ENCODE measurements at places on chromosomes 16 and 17. TPM values are rescaled to one million over a fixed set of nuclear protein-coding genes. Genes with fewer than 3 reads are reported as not detected.

- no peak for DNase-seq
These were observed 630 bp downstream of the ESRP2 start for GRCh38 chr16:68235108-68235886.

DNA sequence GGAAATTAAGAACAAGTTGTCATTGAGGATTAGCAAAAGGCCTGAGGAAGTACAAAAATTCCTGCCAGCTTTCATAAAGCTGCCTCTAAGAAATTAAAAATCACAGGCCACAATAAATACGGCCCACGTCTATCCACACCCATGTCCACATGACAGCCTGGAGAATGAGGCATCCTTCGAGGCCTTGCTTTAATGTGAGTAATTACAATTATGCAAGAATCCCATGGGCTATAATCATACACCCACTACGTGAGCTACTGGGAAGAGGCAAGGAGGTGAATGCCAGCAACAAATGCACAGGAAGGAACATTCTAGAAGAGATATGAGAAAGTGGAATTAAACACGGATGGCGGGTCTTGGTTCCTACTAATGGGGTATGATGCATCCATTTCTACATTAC, 65.4 kb upstream of the ZFHX3 start:
- DNase-seq: no peak

DNA sequence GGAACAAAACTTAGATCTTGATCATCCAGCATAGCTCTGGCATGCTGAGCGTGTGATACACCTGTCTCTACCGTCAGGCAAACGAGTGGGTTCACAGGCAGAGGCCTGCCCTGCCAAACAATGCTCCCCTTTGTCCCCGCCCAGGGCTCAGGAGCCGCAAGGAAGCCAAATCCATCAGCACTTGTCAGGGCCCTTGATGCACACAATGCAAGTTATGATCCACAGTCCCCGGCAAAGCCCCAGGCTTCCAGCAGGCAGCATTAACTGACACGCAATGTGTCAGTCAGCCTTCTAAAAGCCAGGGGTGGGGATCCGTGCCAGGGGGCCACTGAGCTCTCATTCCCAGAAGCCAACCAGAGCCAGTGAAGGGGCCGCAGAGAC, 460.9 kb downstream of the SLC39A11 start:
- DNase-seq: no peak

DNA sequence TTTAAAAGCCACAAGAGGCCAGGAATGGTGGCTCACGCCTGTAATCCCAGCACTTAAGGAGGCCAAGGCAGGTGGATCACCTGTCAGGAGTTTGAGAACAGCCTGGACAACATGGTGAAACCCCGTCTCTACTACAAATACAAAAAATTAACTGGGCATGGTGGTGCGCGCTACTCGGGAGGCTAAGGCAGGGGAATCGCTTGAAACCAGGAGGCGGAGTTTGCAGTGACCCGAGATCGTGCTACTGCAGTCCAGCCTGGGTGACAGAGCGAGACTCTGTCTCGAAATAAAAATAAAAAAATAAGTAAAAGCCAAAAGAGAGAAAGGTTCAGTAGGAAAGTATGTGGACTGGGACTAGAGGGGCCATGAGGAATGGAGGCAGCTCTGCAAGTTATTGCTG, 13.1 kb upstream of the ITGAL start:
- no peak for DNase-seq

DNA sequence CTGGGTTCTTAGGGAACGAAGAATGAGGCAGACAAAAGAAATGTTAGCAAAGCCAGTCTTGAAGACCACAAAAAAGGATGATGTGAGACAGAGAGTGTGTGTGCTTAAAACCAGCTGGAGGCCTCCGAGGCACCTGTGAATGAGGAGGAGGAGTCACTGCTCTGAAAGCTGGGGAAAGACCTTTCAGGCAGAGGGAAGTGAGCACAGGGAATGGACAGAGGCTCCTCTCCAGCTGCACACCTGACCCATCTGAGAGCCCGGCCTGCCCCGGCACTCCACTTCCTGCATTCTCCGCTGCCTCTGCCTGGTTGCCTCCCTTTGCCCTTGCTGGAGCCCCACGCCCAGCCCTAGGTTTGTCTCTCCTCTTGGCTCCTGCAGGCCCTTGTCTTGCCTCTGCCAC, 55.2 kb upstream of the SREBF1 start:
- no peak for DNase-seq

- DNase-seq: no peak
These were observed 189.1 kb downstream of the SALL1 start for GRCh38 chr16:50961952-50962351.

DNA sequence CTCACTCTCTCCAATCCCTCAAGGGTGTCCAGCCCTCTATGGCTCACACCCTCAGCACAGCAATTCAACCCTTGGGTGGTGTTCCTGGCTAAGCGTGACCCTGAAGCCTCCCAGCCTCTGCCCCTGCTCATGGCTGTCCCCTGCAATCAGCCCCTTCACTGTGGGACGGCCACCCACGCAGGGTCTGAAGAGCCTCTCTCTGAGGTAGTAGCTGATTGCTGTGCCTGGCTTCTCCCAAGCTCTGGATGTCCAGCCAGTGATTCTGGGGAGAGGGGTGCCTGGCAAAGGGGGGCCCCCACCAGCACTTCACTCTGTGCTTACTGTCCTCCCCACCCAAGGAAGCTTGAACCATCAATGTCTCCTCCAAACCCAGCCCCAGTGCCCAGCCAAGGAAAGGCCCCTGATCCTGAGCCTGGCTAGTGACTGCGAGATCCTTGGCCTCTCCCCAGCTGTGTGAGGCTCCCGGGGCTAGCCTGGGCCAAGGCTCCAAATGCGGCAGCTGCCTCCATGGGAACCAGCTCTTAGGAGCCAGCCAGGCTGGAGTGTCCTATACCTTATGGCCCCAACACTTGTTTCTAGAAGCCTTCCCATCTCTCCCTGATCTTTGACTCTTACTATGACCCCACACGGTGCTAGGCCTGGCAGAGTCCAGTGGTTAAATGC, 9.9 kb downstream of the MTSS2 start:
- DNase-seq: no peak

DNA sequence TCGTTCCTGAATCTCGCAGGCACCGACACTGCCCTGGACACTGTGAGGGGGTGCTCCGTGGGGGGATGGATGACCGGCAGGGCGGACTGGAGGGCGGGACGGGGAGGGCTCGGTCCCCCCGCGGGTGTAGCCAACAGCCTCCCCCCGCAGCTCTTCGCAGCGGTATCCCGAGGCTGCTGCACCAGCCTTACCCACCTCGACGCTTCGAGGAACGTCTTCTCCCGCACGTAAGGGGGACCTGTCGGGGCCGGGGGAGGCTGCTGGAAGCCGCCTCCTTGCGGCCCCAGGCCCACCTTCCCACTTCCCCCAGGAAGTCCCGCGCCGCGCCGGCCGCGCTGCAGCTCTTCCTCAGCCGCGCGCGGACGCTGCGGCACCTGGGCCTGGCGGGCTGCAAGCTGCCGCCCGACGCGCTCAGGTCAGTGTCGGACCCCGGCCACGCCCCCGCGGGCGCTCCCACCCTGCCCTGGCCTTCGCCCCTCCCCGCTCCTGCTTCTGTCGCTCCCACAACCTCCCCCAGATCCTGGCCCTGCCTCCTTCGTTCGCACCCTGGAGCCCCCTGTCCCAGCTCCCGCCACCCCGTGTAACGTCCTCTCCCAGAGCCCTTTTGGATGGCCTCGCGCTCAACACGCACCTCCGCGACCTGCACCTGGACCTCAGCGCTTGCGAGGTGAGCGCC, 3.3 kb downstream of the CARMIL2 start:
- DNase-seq: no peak

DNA sequence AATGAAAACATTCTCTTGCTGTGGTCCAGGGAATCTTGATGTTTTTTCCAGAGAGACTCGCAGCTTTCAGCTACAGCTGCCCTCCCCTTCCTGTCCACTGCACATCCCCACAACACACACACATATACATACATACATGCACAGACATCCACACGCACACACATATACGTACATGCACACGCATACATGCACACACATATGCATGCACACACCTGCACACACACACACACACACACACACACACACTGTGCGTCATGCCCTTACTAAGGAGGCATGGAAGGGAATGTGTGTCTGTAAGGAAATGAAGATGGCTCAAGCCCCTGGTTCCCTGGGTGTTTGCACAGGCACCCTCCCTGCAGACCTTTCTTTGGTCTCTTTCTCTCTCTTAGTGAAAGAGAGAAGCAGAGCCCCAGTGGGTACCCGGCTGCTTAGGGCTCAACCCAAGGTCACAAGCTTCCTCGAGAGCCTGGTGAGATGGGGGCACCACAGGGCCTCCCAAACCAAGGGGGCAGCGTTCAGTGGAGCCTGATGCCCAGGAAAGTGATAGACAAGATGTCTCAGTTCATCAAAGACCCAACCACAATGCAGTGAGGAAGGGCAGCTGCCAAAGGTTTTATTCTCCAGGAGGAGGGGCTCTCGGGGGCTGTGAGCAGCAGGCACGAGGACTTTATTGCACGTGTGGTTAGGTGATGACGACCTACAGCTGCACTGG, 33.3 kb downstream of the TNFRSF13B start:
- no peak for DNase-seq

DNA sequence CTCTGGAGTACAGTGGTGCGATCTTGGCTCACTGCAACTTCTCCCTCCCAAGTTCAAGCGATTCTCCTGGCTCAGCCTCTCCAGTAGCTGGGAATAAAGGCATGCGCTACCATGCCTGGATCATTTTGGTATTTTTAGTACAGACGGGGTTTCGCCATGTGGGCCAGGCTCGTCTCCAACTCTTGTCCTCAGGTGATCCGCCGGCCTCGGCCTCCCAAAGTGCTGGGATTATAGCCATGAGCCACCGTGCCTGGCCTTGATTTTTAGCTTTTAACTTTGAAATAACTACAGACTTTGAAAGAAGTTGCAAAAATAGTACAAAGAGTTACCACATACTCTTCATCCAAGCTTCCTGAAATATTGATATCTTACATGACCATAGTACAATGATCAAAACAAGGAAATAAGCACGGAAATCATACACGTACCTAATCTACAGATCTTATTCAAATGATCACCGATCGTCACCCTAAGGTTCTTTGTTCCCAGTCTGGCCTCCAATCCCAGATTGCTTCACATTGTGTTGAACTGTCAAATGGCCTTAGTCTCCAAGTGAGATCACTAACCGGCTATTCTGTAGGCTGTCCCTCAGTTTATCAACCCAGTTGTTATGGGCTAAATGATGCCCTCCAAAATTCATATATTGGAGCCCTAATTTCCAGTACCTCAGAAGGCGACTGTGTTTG, 18.4 kb downstream of the NPIPA1 start:
- no peak for DNase-seq

- DNase-seq: no peak
These were observed 215.8 kb downstream of the TANC2 start for GRCh38 chr17:63181856-63182255.

- no peak for DNase-seq
These were observed 31.9 kb downstream of the PLCG2 start for GRCh38 chr16:81810894-81811538.

- no peak for DNase-seq
These were observed 576 bp downstream of the EPOP start for GRCh38 chr17:38674014-38674748.

GRCh38 chr17:71849783-71850768, 270.7 kb upstream of the SOX9 start:
- DNase-seq: no peak

DNA sequence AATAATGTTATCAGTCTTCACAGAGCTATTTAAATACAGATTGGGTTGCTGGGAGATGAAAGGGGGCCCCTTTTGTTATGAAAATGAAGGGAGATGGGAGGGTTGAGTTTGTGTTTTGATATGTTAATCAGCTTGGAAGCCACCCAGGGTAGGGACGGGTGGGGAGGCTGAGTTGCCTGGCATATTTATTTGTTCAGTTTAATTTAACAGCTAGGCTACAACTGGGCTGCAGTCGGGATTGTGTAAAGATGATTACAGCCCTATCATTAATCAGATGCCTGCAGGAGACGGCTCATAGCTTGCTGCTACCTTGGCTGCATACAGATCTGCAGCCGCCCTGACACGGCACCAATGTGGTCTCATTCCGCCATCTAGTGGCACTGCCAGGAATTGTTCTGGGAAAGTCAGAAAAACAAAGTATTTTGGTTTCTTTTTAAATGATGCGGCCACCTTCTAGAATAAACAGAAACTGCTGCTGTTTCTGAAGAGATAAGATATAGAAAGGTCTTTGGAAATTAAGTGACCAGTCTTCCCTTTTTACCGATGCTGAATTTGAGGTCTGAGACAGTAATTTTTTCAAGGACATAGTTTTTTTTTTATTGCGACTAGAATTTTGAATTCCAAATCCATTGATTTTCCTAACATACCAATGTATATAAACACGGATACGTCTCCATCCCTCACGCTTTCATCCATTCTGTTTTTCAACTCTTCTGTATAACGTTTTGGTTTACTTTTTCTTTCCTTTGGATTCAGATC, 458.0 kb upstream of the ASIC2 start:
- peak; percentile 75 for DNase-seq

- DNase-seq: no peak
These were observed 27.4 kb upstream of the LYRM9 start for GRCh38 chr17:27920569-27920968.

ZDHHC1 gene
- 8.9 TPM for total RNA-seq

CCDC154 gene
- not detected for total RNA-seq

PARD6A gene
- total RNA-seq: 3.9 TPM

SMG1 gene
- 49.6 TPM for total RNA-seq

AHSP gene
- 2.3 TPM for total RNA-seq

POLR2C gene
- 76.8 TPM for total RNA-seq

KRTAP2-2 gene
- not detected for total RNA-seq

WNT9B gene
- total RNA-seq: 2.4 TPM

TBKBP1 gene
- total RNA-seq: 10.9 TPM

ALOX15 gene
- 65.0 TPM for total RNA-seq

BRIP1 gene
- total RNA-seq: not detected

TPSB2 gene
- 1.2 TPM for total RNA-seq

GNAO1 gene
- total RNA-seq: 54.8 TPM

KRT9 gene
- not detected for total RNA-seq

ITGAX gene
- total RNA-seq: 2.6 TPM

All from right atrium auricular region (tissue), 2 donors.